ENCODE measurements at places on chromosomes 4 and X.
A peak's percentile ranks its signal among the peaks of the same experiment; 100 is the strongest.

- DNase-seq, result no peak
These were observed 48.4 kb upstream of the RPS6KA3 start for GRCh38 chrX:20315140-20315539.

GRCh38 chr4:93648258-93648657, 180.3 kb upstream of the ATOH1 start:
- no peak for DNase-seq

GRCh38 chr4:7347981-7348380, 86.7 kb downstream of the PSAPL1 start:
- DNase-seq, result peak; percentile 51

DNA sequence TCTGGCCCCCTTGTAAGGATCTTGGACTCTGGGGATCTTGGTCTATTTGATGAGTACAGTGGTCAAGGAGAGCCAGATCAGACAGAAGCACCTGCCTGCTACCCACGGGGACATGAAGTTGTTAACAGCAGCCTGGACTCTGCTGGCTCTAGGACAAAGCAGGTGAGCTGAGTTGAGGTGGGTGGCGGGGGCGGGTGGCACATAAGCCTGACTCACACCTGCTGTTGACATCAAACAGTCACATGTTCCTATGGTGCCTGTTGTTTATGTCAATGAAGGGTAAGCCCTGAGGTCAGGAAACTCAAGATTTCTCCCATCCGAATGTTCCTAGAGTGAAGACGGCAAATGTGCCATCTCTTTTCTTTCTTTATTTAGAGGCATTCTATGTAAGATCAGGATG, 50.1 kb upstream of the CLNK start:
- DNase-seq, result no peak

GRCh38 chrX:12992544-12993118, 17.7 kb downstream of the TMSB4X start:
- DNase-seq, result no peak

DNA sequence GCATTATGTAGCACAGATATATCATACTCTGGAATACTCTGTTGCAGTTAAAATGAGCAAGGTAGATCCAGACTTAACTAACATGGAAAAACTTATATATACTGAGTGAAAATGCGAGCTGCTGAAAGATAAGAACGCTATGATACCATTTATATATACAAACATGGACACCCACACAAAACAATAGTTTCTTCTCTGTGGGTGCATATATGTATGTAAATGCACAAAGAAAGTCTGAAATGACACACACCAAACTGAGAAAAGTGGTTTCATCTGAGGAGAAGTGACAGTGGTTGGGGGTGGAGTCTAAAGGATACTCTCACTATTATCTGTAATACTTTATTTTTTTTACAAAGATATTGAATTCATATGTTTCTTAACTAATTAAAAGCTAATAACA, 12.2 kb upstream of the FGF2 start:
- no peak for DNase-seq

Measured in A549 (cell line).